ENCODE measurements at places on chromosomes 12 and 14.

- DNase-seq = no peak
These were observed 1133.4 kb upstream of the SEL1L start for GRCh38 chr14:82667006-82667405.

DNA sequence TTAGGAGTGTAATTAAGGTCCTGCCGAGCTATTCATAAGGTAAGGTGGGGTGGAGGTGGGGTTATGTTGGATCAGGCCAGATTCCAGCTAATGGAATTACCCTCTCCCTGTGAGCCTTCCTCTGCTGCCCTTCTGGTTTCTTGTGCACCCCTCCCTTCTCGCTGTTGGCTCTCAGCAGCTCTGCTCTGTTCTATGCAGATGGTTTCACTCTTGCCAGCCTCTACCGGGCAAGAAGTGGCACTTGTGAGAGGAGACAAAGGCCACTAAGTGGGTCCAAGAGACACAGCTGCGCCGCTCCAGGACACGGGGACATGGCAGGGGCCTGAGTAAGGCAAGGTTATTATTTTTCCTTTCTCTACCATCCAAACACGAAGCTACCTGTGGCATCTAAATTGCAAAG lies 334.4 kb downstream of the EMP1 start:
- no peak for DNase-seq

DNA sequence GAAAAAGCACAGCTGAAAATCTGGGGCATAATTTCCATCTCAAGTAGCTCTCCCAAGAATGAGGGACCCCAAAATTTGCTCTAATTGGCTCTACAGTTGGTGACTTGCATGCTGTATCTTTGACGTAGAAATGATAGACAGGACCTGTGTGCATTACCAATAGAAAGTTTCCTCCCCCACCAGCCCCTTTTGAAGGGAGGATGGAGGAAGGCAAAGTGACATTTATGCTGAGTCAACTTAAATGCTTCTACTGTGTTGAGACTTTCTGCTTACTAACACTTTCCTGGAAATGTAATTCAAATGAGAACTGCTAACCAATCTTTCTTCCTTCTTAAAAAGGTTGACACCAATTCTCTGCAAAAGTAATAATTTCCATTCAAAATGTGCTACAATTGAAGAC lies 31.9 kb downstream of the TSPAN8 start:
- no peak for DNase-seq

DNA sequence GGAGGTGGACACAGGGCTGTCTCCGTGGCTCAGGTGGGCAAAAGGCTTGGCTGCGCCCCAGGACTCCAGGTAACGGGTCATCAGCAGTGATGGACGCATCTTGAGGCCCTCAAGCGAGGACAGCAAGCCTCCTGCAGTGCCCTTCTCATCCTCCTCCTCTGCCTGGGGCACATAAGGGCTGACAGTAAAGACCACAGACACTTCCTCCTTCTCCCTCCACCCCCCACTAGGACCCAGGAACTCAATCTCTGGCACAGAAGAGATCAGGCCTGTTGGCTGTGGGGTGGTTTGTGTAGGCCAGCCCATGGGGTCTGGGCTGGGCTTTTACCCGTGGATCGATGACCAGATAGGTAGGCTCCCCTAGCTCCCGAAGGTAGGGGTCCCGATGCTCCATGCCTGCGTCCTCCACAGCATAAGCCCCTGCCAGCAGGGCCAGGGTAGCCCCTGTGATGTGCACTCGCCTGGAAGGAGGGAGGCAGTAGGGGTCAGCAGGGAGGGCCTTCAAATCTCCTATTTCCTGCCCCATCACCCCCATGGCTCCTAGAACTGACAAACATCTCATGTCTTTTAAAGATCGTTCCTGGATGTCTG lies 5.7 kb downstream of the ADCY4 start:
- DNase-seq = no peak

DNA sequence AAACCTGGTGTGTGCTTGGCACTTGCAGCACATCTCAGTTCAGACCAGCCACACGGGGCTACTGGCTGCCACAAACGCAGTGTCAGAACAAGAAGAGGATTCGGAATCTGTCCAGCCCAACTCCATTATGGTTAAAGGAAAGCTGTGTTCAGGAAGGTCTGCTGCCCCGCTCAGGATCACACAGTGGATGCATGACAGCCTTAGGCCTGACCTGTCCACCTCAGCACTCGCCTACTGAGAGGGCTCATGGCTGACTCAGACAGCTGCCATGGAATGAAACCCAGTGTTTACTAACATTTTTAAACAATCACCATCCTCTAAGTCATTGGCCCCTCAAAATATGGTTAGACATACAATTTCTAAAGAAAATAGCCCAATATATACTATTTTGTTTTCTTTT lies 5.6 kb upstream of the NIN start:
- DNase-seq = no peak

DNA sequence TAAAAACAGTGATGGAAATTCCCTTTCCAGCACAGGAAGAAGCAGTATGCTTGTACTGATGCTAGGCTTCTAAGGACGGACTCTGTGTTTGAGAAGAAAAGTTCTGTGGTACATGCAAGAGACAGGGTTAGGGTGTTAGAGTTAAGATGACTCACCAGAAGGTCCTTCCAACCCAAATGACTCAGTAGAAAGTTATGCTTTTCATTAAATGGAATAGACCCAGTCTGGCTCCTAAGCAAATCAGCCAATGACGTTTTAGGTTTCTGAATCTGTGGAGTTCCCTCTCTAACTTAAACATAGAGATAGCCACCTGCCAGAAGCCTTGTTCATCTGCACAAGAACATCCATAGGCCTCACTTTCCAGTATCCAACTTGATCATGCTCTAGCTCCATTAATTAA lies 5.7 kb downstream of the PTHLH start:
- DNase-seq = peak; percentile 89

DNA sequence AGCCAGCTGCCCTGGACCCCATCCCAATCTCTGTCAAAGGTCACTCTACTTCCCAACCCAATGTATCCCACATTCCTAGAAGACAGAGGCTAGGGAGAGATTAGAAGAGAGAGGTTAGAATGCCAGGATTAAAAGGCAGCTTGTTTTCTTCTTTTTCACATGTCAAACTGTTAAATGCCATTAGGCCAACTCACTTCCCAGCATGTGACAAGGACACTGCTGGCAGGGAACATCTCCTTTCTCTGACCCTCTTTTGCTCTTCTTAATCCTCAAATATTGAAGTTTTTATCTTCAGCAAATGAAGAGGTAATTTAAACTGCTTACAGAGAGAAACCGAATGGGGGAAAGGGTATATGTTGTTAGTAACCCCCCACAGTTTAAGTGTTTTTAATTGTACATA lies 89.1 kb downstream of the BBS10 start:
- peak; percentile 93 for DNase-seq

GRCh38 chr12:108989376-108989775 lies 31.5 kb downstream of the SVOP start:
- no peak for DNase-seq

- DNase-seq = no peak
These were observed 61.9 kb upstream of the PARP11 start for GRCh38 chr12:3935078-3935477.

- peak; percentile 26 for DNase-seq
These were observed 116.3 kb upstream of the PRICKLE1 start for GRCh38 chr12:42705863-42706262.

GRCh38 chr14:47261350-47261749 lies 414.1 kb downstream of the MDGA2 start:
- no peak for DNase-seq

DNA sequence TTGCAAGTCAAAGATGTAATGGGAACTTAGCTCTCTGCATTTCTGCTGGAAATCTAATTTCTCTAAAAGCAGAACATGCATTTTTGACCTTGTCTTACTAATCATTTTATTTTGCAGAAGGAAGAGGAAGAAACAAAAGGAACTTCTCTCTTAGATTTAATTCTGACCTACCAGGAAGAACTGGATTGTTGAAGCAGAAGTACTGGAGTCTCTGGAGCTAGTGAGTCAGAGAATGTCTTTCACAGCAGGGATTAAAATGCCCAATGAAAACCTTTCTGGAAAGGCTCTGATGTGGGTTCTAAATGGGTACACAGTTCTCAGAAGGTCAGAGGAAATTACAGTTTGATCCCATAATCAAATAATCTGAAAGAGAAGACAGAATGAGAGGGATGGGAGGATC lies 70.8 kb upstream of the GNG2 start:
- DNase-seq = no peak

DNA sequence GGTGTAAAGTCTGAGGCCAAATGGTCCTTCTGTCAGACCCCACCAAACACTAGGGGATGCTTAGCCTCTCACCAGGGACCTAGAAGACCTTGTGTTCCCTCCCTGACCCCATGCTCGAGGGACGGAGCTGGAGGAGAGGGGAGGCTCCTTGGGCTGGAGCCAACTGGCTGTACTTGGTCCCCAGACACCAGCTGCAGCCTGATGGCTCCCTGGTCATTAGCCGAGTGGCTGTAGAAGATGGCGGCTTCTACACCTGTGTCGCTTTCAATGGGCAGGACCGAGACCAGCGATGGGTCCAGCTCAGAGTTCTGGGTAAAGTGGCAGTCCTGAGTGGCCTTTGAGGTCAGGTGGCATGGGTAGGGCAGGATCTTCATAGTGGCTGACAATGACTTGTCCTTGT lies 29.0 kb downstream of the PAPLN start:
- no peak for DNase-seq

GRCh38 chr14:24361326-24361725 lies 6.7 kb upstream of the NFATC4 start:
- no peak for DNase-seq

GRCh38 chr14:105891631-105892452 lies 365.5 kb downstream of the TMEM121 start:
- DNase-seq = no peak

DNA sequence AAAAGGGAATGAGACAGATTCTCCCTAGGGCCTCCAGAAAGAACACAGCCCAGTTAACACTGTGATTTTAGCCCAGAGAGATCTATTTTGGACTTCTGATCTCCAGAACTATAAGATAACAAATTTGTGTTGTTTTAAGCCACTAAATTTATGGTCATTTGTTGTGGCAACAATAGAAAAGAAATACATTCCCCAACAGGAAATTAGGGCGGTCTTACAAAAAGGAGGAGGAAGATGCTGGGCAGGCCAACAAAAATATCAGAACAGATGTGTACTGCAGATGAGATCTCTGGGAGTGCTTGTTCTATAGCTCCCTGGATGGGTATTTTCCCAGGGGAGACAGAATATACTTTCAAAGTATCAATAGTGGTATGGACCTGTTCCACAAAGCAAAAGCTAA lies 32.0 kb upstream of the SOCS2 start:
- no peak for DNase-seq

GRCh38 chr12:67681941-67682620 lies 33.5 kb downstream of the DYRK2 start:
- no peak for DNase-seq

DNA sequence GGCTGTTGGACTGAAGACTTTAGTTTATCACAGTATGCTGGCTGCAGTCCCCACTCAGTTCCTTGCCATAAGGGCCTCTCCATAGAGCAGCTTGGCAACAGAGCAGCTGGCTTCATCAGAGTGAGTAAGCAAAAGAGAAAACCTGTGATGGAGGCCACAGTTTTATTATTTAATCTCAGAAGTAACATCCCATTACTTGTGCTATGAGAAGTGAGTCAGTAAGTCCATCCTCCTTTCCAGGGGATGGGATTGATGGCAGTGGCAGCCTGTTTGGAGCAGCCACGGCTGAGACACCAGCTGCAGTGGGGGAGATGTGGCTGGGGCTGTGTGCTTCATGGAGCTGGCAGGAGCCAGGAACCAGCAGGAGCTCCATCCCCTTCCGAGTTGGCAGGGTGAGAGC lies 138.5 kb upstream of the SRRM4 start:
- no peak for DNase-seq

DNA sequence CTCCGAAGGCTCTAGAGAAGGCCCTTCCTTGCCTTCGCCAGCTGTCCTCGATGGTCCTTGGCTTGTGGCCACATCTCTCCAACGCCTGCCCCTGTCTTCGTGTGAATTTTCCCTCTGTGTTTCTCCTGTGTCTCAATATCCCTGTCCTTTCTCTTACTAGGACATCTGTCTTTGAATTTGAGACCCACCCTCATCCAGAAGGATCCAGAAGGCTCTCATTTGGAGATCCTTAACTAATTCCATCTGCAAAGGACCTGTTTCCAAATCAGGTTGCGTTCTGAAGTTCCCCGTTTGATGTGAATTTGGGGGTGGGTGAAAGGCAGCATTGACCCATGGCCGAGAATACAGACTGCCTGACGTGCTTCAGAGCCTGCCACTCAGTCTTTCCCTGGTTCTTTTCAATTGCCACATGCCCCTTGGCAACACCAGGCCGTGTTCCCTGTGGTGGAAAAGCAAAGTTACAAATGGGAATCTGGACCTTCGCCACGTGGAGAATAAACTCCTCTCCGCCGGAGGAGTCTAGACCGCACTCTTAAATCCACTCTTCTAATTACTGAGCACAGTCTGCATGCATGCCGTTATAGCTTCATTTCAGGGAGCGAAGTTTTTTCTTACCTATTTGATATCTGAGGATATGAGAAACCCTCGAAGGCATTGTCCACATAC lies 158.8 kb downstream of the TMEM132C start:
- DNase-seq = no peak

- no peak for DNase-seq
These were observed 59.1 kb downstream of the FBXW8 start for GRCh38 chr12:116969615-116970585.

- DNase-seq = no peak
These were observed 3.2 kb upstream of the VDR start for GRCh38 chr12:47907851-47908454.

GRCh38 chr12:6181583-6182278 lies 18.5 kb upstream of the CD9 start:
- no peak for DNase-seq

- DNase-seq = no peak
These were observed 462.2 kb downstream of the LRIG3 start for GRCh38 chr12:58458102-58458501.

GRCh38 chr12:92765871-92766270 lies 63.1 kb downstream of the PLEKHG7 start:
- no peak for DNase-seq

- no peak for DNase-seq
These were observed 137.4 kb downstream of the SLC16A7 start for GRCh38 chr12:59733200-59733599.

DNA sequence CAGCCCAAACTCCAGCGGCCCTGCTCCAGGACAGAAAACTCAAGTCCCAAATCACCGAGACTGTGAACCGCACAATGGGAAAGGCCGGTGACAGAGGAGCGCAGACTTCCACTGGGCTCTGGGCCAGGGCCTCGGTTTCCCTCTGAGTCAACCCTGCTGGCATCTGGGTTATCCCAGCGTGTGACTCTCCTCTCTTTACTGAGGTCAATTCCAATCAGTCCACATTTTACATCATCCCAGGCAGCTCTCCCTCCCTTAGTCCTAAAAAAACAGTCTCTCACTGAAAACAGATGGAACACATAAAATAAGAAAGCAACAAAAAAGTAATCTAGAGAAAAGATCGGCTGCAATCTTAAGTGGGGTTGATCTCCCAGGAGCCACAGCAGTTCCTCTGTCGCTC lies 36.9 kb downstream of the ITPK1 start:
- DNase-seq = no peak

- peak; percentile 59 for DNase-seq
These were observed 158.6 kb downstream of the PRIMA1 start for GRCh38 chr14:93629643-93630042.

DNA sequence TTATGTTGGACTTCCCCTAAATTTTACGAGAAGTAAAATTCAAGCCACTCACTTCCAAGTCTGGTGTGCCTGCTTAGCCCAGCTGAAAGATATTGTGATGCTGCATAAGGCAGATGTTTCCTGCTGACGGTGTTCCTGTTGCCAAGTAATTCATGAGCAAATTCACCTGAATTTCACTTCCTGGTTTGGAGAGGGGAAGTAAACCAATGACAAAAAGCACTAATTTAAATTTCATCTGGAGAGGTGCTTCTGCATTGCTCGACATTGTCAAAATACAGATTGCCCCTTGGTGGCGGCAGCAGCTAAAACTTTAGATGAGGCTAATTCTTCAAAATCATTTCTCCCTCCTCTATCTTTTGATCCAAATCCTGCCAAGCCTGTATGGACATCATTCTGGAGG lies 281.1 kb downstream of the AACS start:
- peak; percentile 43 for DNase-seq

All from mesendoderm (in vitro differentiated cells).